ENCODE measurements at places on chromosomes 4 and X. TPM values are rescaled to one million over a fixed set of nuclear protein-coding genes. Genes with fewer than 3 reads are reported as not detected.

Gene PABPC1L2B
- total RNA-seq, result not detected

Gene ATP1B4
- total RNA-seq, result 220 TPM

Gene PLP1
- 41.8 TPM for total RNA-seq

Gene TMPRSS11D
- not detected for total RNA-seq

Gene PRR27
- not detected for total RNA-seq

Gene LINC00632
- 6.8 TPM for total RNA-seq

Gene CCKAR
- total RNA-seq, result not detected

Gene BCORL1
- 5.2 TPM for total RNA-seq

Gene XAGE1B
- total RNA-seq, result not detected

Gene SPIN2A
- 3.7 TPM for total RNA-seq

Gene FREM3
- total RNA-seq, result under 0.01 TPM

Gene RAI2
- total RNA-seq, result 0.52 TPM

Gene RBMXL3
- total RNA-seq, result not detected

Gene PLS3
- 71.0 TPM for total RNA-seq

Gene PPARGC1A
- 12.5 TPM for total RNA-seq

Gene BEX1
- total RNA-seq, result 1.0 TPM

Gene CDS1
- 0.52 TPM for total RNA-seq

Gene TMEM144
- total RNA-seq, result 2.6 TPM

Gene GRIA2
- 3.1 TPM for total RNA-seq

Gene SH3TC1
- total RNA-seq, result 13.0 TPM

Gene DUX4
- not detected for total RNA-seq

Gene GLRB
- 5.2 TPM for total RNA-seq

Gene HOPX
- total RNA-seq, result 15.7 TPM

Gene NWD2
- not detected for total RNA-seq

Gene TEC
- total RNA-seq, result 0.52 TPM

Gene SULT1B1
- total RNA-seq, result 0.52 TPM

Data from skeletal muscle tissue (tissue), 5 donors.